ENCODE measurements at places on chromosomes 12 and 14. TPM values are rescaled to one million over a fixed set of nuclear protein-coding genes. Genes with fewer than 3 reads are reported as not detected.

ARHGAP9 gene
- total RNA-seq, result 24.2 TPM

OGFOD2 gene
- total RNA-seq, result 20.6 TPM

POTEG gene
- total RNA-seq, result not detected

AICDA gene
- 0.17 TPM for total RNA-seq

MYF5 gene
- not detected for total RNA-seq

CLEC14A gene
- 73.8 TPM for total RNA-seq

SLC7A8 gene
- total RNA-seq, result 38.5 TPM

CLMN gene
- total RNA-seq, result 20.1 TPM

DHH gene
- total RNA-seq, result 2.9 TPM

ABCD2 gene
- 0.20 TPM for total RNA-seq

PIANP gene
- total RNA-seq, result 0.44 TPM

SLC5A8 gene
- total RNA-seq, result 5.5 TPM

CACNA1C gene
- total RNA-seq, result 21.9 TPM

TMTC2 gene
- total RNA-seq, result 17.2 TPM

PLEKHG3 gene
- 31.9 TPM for total RNA-seq

EML1 gene
- 27.0 TPM for total RNA-seq

CLEC7A gene
- 25.4 TPM for total RNA-seq

DPY19L2 gene
- total RNA-seq, result 1.4 TPM

C1RL gene
- 72.7 TPM for total RNA-seq

OTX2 gene
- total RNA-seq, result not detected
